ENCODE measurements at places on chromosomes 12 and 14.

DNA sequence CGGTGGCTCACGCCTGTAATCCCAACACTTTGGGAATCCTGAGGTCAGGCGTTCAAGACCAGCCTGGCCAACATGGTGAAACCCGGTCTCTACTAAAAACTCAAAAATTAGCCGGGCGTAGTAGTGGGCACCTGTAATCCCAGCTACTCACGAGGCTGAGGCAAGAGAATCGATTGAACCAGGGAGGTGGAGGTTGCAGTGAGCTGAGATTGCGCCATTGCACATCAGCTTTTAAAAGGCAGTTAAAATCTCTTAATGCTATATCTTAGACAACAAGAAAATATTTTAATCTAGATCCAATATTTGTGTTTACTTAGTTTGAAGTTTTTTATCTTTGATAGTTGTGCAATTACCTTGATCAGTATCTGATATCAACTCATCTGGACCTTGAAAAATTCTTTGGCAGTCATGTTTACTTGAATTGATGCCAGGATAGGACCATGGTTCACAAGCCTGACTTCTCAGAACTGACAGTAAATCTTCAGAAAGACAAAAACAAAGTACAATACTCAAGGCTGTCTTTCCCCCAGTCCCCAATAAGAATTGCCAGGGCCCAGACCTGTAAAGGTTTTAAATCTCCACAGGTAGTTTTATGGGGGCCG is 135.0 kb upstream of the AEBP2 start:
- DNase-seq, result no peak

GRCh38 chr12:132432126-132432705 is 57.7 kb upstream of the FBRSL1 start:
- no peak for DNase-seq

GRCh38 chr12:114562654-114563053 is 121.3 kb downstream of the TBX3 start:
- DNase-seq, result no peak

DNA sequence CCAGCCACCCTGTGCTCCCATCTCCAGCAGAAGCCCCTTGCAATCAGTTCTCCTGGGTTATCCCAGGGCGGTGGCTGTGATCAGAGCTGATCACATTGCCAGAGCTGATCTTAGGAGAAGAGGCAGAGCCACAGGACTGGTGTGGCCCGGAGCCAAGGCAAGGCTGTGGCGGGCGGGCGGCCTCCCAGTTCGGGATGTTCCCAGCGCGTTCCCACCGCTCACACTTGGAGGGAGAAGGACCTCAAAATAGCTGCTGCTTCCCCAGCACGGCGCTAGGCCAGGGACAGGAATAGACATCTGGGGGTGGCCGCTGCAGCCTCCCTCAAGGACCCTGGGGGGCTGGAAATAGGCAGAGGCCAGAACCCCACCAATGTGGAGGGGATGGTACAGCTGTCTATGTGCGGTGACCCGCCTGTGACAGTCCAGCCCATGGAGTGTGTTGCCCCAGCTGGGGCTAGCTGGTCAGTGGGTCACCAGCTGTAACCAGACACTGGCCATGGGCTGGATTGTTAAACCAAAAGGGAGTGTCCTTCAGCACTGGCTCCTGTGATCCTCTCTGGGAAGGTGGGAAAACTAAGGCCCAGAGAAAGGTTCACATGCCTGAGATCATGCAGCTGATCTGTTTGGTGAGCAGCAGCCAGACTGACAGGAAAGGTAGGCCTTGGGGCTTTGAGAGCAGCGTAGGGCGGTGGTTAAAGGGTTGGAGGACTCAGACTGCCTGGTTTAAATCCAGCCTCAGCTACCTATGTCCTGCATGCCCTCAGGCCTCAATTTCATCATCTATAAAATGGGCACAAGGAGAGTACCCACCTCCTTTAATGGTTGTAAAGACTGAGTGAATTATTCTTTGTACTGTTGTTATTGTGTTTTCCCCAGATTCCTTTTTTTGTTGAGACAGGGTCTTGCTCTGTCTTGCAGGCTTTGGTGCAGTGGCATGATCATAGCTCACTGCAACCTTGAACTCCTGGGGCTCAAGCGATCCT is 8.0 kb upstream of the POP5 start:
- DNase-seq, result no peak

DNA sequence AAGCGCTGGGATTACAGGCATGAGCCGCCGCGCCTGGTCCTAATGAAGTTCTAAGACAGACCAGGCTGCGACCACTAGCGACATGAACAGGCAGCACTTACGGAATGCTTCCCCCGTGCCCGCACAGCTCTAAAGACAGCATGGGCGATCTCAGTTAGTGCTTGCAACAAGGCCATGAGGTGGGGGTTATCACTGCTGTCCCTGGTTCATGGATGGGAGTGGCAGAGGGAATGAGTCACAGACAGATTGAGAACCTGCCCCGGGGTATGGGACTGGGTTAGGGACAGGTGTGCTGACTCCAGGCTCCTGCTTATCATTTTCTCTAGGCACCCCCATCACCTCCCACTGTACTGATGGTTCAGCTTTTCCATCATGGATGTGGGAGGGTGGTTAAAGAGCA is 160.9 kb downstream of the VRK1 start:
- DNase-seq, result no peak

- no peak for DNase-seq
Observed at GRCh38 chr12:5715021-5715420, 230.0 kb downstream of the ANO2 start.

Measured in retinal pigment epithelial cell (primary cell).